Stimulated activated CD8-positive, alpha-beta memory T cell treated with anti-CD3 and anti-CD28 coated beads, Interleukin-15, amount 100 ng/mL, for 24 hours (primary cell): ENCODE measurements at places on chromosomes 12 and 14.

- DNase-seq: no peak
These were observed 620 bp downstream of the MMP17 start for GRCh38 chr12:131828671-131829355.

DNA sequence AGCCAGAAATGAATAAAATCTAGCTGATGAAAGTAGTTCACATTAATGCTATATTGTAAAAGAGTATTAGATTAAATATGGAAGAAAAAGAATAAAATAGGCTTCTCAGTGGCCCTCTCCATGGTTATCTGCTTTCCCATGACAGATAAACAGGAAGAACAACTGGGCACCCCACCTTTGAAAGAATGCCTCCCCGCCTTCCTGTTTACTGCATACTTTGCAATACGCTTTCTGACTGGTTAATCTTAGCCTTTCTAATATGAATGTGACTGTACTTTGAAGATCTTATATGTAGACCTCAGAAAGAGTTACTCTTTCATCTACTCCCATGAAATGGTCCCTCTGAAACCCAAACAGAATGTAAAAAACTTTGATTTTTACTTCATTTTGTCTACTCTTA lies 34.1 kb upstream of the DAAM1 start:
- DNase-seq: no peak

DNA sequence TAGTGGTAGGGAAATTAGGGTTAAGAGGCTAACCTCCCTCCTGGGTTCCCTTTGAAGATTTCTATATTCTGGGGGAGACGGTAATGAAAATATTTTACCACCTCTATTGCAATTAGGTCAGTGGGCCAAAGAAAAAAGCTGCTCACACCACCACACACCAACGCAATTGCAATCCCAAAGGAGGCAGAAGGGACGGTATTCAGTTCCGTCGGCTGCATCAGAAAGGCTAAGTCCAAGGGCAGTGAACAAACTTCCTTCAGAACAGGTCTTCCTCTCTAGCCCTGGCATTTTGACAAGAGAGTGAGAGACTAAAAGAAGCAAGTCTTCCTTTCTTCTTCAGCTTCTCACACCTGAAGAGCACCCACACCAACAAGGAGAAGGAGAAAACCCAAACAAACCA lies 51.2 kb downstream of the OTX2 start:
- no peak for DNase-seq

DNA sequence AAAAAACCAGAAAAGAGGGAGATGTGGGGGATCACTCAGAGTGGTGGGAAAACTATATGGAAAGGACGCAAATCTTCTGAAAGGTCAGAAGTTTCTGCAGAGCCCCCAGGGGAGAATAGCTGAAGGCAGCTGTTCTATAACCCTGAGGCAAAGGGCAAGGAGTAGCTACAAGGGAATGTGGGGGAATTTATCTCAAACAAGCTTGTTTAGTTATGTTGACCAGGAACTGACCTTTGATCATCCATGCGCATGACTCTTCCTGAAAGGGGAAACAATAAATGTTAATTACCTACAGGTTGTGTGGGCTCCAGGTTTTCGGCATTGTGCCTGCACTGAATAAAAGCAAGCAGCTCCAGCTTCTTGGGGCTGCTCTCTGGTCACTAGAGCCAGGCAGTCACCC lies 968.5 kb downstream of the AACS start:
- no peak for DNase-seq

DNA sequence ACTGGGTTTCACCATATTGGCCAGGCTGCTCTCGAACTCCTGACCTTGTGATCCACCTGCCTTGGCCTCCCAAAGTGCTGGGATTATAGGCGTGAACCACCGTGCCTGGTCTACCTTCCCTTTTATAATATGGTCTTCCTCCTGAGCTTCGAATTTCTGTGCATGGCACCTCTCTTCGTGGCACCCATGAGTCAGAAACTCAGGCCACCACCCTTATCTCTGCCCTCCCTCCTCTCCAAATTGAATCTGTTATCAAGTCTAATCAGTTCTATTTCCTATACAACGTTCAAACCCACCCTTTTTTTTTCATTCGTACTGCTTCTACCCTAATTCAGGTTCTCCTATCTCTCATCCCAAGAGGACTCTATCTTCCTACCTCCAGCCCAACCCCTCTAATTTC lies 5.0 kb upstream of the TINF2 start:
- no peak for DNase-seq

DNA sequence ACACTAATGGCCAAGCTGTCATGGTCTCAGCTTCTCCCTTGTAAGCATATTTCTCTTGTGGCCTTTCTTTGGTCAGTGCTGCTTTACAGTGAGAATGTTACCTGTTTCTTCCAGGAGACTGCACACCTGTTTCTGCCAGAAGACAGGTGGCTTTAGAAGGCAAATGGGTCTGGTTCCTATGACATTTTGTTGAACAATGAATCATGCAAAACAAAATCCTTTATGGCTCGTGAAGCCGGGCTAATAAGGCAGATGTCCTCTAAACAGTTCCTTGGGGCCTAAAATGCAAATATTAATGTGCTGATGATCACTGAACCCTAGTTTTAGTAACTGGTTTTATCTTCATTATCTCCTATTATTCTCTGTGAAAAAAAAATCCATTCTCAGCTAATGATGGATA lies 927.6 kb downstream of the GALC start:
- DNase-seq: no peak

DNA sequence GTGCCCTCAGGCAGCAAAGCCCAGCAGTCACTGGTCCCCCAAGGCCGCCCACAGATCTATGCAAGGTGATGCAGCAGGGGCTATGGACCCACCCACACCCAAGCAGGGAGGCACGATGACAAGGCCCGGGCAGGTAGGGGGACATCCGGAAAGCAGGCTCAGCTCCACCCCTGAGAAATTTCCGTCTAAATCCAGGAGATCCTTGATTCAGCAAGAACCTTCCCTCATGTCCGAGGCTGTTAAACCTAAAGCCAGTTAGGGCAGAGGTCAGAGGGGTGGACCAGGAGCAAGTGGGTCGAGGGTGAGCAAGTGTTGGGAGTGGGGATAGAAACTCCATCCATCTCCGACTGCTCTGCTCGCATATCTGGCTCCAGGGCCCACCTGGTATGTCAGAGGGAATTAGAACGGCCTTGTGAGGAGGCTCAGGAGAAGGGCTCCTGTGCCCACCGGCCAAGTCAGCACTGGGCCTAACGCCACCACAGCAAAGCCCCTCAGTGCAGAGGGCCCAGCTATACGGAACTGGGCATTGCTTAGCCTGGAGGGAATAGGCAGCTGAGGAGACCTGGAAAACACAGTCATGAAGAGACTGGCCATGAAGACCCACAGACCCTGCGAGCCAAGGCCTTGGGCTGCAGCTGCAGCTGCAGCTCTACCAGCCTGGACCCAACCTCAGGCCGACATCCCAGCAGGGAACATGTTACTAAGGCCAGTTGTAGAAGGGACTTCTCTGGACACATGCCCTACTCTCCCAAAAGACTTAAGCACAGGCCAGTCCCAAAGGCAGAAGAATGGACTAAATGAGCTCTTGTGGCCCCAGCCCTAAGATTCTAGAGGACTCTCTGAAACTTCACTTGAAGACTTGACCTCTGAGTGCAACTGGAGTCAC lies 34.3 kb downstream of the DAD1 start:
- DNase-seq: no peak

GRCh38 chr12:64722835-64723234 lies 36.4 kb downstream of the GNS start:
- DNase-seq: no peak

DNA sequence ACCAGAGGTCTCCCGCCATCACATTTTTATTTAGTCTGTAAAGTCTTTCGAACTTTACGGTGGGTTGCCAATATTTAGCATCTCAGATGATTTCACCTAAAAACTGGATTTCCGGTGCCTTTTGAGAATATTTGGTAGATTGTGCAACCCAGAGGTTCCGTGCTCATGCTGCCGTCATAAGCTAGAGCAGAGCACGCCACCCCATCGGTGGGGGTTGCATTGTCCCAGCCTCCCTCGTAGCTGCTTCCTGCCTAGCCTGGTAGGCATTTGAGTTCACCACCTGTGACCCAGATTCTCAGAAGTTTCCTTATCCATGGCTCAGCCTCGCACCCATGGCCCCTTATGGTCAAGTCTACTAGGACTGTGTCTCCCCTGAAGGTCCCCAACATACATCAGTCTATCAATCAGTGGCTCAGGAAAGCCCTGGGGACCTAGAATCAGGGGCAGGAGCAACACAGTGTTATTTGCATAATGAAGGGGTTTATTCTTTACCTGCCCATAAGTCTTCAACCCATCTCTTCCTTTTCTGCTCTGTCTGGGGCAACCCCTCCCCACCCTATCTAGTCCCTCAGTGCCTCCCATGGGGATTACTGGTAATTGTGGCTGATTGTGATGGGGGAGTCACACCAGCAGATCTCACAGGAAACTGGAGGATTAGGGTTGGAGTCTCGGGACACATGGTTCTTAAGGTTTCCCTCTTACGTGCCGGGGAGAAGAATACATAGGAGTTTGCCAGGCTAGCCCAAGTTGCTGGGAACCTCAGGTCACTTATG lies 152.3 kb downstream of the PHETA1 start:
- DNase-seq: no peak

DNA sequence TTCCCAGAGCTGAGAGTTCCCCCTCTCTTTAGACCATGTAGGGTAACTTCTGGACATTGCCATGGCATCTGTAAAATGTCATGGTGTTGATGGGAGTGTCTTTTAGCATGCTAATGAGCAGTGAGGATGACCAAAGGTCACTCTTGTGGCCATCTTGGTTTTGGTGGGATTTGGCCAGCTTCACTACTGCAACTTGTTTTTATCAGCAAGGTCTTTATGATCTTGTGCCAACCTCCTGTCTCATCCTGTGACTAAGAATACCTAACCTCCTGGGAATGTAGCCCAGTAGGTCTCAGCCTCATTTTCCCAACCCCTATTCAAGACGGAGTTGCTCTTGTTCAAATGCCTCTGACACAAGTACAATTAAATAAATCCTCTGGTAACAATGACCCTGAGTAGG lies 244.4 kb downstream of the NEDD1 start:
- no peak for DNase-seq

- no peak for DNase-seq
These were observed 32.5 kb upstream of the NUAK1 start for GRCh38 chr12:106171117-106171750.

GRCh38 chr12:88958153-88958552 lies 377.9 kb upstream of the KITLG start:
- no peak for DNase-seq

DNA sequence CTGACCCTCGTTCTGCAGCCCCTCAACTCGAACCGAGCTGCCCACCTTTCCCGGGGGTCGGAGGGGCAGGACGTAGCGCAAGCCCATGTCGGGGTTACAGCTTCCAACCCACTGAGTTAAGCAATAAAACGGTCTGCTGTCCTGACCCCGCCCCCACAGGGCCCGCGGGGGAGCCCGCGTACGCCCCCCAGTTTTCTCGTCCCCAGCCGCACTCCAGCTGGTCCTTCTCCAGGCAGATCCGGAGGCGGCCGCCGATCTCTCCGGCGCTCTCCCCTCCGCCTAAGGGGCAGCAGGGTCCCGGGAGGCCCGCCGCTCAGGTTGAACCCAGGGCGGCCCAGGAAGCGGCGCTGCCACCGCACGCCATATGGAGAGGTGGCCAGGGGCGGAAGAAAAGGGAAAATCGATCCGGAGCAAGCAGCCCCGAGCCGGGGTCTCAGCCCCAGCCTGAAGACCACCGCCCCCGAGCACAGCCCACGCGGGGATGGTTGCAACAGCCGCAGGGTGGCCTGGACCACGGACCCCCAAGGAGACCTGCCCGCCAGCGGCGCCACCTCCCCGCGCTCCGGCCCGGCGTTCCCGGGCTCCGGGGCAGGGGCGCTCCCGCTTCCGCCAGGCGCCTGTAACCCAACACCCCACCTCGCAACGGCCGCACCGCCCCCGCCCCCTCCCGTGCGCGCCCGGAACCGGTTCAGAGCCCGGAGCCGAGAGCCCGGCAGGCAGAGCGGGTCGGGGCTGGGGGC lies 760 bp downstream of the ACTN1 start:
- DNase-seq: no peak

- no peak for DNase-seq
These were observed 184.0 kb downstream of the MSRB3 start for GRCh38 chr12:65462484-65462883.

DNA sequence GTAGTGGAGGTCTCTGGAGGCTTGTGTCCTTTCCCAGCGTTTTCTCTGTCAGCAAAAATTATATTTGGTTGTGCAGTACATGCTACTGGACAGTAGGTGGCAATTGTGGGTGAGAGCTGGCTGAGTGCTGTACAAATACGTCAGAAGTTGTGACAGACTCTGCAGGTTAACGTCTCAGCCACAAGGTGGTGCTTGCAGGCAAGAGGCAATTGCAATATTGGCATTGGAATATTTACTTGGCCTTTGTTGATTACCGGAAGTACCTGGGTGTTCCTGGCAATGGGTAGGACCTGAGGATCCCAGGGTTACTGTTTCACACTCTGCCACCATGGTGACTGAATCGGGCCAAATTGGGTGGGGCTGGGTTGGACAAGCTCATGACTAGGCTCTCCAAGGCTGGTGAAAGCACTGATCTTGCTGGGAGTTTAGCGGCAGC lies 333.9 kb upstream of the LMO3 start:
- no peak for DNase-seq

DNA sequence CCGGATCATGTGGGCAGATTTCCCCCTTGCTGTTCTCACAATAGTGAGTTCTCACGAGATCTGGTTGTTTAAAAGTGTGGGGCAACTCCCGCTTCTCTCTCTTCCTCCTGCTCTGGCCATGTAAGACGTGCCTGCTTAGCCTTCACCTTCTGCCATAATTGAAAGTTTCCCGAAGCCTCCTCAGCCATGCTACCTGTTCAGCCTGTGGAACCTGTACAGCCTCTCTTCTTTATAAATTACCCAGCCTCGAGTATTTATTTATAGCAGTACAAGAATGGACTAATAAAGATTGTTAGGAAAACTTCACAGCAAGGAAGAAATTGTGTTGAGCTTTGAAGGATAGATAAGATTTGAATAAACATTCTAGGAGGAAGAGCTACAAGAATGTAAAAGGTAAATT lies 52.1 kb downstream of the KDM5A start:
- no peak for DNase-seq

GRCh38 chr14:94560751-94561655 lies at the start of gene SERPINA4:
TSS of gene SERPINA4 (plus strand) at chr14:94561442. CDS start at chr14:94563483, 2,041 bp downstream.
- DNase-seq: no peak

DNA sequence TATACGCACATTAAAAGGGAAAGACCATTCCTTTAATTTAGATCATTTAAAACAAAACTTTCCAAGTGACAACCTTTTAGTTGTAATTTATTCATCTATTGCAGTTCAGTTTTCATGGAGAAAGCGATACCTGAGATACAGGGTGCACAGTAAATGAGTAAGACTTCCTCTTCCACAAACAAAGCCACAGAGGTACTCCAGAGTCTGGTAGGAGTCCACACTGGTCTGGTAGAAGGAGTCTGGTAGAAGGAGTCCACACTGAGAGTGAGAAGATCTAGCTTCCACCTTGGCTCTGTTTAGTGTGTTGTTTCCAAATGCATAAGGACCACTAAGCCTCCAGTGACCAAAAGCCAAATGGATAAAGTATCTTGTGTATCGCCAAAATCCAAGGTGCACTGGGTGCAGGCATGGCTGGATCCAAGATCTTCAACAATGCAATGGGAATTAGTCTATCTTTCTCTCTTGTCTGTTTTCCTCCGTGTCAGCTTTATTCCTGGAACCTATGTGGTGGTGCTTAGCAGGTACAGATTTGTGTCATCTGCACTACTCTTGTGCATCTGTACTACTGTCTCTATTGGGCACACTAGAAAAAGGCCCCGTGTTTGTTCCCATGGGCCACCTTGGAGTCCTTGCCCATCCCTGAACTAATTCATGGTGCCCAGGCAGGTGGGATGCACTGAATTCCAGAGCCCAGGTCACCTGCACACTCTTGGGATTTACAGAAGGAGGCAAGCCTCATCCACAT lies 331.1 kb downstream of the BCL11B start:
- no peak for DNase-seq
